Fibroblast of skin of right quadriceps (primary cell): ENCODE measurements at places on chromosomes 2 and 18.

DNA sequence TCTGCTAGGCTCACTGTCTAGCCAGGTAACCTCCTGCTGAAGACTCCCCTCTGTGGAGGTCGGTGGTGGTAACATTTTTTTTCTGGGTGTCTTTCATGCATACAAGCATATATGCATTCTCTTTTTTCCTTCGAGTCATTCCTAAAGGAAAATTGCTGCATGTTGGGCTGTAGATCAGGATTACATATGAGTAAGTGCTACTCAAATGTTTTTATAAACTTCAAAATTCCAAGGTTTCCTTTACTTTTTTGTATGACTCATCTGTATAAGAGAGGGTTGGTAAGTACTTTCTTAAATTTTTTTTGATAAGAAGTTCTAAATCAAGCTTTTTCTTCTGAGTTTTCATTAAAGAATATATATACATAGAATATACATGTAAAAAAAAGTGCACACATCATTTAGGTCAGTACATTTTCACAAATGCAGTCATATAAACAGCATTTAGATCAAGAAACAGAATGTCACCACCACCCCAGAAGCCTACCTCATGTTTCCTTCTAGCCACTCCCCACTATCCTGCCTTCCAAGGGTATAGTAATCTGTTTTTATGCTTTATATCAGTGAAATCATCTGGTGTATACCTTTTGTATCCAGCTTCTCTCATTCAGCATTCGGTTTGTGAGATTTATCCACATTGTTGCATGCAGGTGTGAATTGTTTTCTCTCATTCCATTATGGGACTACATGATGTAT, 128.0 kb upstream of the MAP3K20 start:
- peak; percentile 60 for DNase-seq

DNA sequence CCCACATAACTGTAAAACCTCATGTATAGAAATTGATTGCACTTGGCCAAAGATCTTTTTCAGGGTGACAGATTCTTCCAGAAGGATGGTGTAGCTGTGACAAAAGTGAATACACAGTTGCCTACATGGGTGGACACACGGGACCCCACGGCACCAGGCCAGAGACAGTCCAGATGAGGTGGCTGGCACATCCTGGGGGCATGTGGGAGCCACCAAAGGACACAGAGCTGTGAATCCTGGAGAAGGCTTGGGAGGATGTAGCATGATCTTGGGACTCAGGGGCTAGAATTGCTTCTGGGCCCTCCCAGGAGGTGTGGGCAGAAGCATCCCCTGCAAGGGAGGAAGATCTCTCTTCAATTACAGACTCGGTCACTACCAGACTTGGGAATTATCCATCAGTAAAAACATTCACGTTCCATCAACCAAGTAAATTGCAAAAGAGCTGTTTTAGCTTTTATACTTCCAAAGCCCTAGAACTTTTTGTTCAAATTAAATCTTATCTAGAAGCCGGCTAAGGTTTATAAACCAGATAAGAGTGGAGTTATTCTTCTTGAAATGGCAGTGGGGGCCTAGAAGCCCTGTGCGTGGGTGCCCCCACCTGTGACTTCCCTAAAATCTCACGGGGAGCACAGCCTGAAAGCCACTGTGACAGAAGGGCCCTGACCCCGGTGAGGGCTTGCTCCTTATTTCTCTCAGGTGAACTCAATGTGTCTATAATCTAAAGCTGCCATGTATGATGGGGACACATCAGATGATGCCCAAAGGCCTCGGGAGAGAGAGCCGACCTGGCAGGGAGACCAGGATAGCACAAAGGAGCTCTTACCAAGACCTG, 81.7 kb downstream of the SEPTIN10 start:
- no peak for DNase-seq

- DNase-seq = peak; percentile 41
These were observed 45.8 kb upstream of the ID2 start for GRCh38 chr2:8636041-8636491.

- DNase-seq = no peak
These were observed 14.4 kb upstream of the SNED1 start for GRCh38 chr2:240983996-240984498.

DNA sequence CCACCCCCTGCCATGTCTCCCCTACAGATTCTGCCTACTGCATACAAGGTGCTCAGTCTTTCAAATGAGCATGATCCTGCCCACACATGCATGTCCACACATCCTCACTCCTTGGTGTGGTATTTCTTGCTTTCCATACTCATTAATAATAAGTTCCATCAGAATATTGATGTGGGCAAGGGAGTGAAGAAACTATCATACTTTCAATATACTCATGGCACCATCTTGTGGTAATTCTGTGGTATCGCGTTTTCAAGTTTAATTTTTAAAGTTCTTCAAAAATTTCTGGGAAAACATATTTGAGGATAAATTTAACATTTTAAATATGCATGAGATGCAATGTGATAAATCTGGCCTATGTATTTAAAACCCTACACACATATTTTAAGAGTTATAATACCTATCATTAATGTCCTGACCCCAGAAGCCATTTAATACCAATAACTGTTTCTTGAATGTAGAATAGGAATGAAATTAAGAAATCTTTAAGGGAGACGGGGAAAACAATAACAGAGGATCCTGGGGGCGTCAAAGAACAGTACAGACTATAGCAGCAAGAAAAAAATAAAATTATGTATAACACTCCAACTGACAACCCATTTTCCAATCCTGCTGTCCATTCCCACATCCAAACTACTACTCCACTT, 110.1 kb downstream of the ZNF385B start:
- DNase-seq = peak; percentile 26

- peak; percentile 86 for DNase-seq
These were observed 272.8 kb upstream of the MMADHC start for GRCh38 chr2:149860276-149860921.

DNA sequence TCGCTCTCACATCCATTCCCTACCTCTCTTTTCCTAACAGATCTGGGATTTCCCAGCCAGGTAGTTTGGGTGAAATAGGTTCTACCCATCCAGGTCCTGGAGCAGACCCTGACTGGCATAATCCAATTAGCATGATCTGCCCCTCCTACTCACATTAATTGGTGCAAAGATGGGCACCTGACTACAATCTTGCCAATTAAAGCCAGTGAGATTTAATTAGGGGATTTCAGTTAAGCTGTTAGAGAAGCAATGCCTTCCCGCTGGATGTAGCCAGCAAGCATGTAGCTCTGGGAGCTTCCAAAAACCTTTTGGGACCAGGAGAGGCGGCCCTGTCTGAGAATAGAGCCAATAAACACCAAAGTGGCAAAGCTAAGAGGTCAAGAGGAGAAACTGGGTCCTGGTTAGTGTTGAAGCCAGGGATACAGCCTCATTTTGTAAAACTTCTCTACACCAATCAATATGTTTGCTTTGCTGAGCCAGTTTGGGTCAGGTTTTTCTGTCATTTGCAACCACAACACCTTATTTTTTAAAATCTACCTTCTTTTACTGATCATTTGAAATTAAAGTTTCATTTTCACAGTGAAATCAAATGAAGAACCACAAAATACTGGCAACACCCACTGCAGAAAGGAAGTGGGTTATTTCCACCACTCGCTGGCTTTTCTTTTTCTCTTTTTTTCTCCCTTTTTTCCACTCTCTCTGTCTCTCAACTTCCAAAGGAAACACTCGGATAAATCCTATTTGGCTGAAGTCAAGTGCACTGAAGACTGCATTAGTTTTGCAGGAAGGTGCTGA, 3.2 kb upstream of the TTC39C start:
- no peak for DNase-seq

DNA sequence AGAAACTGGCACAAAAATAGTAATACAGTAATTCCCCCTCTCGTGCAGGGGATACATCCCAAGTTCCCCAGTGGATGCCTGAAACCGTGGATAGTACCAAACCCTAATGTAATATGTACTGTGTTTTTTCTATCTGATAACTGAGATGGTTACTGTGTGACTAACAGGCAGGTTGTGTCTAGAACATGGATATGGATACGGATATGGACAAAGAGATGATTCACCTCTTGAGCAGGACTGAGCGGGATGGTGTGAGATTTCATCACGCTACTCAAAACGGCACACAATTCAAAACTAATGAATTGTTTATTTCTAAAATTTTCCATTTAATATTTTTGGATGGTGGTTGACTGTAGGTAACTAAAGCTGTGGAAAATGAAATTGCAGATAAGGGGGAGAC, 3.4 kb downstream of the MBD1 start:
- DNase-seq = no peak

DNA sequence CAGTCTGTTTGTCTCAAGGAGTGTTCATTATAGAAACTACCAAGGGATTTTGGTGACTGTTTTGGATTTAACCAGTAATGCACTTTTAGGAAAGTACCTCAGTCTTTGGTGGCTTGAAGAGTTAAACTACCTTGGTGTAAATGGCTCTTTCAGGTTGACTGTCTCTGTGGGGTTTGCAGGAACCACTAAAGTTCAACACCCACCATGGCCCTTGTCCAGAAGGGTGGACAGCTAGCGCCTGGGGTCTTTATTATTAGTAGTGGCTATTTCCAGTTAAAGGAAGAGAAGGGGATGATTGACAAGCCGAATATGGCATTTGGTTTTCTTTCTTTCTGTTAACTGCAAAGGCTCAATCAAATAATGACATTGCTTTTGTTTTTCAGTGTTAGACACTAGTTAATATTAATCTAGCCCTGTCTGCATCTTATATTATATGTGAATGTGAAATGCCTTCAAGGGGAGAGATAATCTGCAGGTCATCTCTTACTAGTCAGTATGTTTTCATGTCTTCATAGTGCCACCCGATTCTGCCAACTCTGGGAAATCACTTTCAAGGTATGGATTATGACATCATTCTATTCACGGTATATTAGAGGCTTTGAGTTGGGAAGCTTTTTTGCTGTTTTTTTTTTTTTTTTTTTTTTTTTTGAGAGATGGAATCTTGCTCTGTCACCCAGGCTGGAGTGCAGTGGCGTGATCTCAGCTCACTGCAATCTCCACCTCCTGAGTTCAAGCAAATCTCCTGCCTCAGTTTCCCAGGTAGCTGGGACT, 56.4 kb downstream of the MAP4K4 start:
- no peak for DNase-seq

DNA sequence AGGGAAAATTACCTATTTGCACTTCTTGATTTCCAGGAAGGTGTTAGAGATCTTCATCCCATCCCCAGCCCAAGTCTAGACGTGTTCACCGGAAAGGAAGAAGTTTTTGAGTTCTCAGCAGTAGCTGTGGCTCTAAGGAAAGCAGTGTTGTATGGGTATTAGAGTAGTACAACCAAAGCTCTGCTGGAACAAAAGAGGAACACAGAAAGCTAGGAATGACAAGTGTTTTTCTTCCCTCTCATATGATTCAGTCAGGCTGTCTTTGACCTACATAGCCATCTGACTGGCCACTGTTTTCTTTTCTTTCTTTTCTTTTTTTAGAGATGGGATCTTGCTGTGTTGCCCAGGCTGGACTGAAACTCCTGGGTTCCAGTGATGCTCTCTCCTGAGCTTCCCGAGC, 82.7 kb upstream of the SLC39A10 start:
- no peak for DNase-seq

DNA sequence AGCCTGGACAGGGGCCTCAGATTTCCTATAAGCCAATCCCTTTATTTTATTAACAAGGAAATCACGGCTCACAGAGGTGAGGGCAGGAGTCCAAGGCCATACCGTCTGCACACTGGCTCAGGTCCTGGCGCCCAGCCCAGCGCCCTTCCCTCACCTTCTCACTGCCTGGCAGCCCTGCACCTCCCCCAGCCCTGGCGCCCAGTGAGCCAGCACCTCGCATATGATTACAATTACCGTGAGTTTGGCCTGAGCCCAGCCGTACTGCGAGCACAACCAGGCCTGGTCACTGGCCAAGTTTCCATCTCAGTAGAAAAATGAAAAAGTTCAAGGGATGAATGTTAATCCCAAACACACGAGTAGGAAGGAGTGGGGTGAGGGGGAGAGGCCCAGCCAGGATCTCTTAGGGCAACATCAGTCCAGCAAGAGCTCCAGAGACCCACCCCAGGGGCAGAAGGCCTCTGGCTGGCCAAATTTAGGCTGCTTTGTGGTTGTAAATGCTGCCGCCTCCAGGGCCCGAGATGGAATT, 68.4 kb downstream of the MCFD2 start:
- peak; percentile 98 for DNase-seq

DNA sequence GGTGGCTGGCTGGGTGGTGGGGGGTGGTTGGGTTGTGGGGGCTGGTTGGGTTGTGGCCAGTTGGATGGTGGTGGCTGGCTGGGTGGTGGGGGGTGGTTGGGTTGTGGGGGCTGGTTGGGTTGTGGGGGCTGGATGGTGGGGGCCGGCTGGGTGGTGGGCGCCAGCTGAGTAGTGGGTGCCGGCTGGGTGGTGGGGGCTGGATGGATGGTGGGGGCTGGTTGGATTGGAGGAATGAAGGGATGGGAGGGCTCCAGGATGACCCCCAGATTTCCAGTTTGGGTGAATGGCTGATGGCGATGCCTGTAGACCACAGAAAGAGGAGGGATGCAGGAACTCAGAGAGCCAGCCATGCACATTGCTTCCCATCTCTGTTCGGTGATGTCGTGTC, 26.8 kb upstream of the GPR17 start:
- no peak for DNase-seq

GRCh38 chr18:70132999-70133398, 72.5 kb downstream of the RTTN start:
- DNase-seq = peak; percentile 91

DNA sequence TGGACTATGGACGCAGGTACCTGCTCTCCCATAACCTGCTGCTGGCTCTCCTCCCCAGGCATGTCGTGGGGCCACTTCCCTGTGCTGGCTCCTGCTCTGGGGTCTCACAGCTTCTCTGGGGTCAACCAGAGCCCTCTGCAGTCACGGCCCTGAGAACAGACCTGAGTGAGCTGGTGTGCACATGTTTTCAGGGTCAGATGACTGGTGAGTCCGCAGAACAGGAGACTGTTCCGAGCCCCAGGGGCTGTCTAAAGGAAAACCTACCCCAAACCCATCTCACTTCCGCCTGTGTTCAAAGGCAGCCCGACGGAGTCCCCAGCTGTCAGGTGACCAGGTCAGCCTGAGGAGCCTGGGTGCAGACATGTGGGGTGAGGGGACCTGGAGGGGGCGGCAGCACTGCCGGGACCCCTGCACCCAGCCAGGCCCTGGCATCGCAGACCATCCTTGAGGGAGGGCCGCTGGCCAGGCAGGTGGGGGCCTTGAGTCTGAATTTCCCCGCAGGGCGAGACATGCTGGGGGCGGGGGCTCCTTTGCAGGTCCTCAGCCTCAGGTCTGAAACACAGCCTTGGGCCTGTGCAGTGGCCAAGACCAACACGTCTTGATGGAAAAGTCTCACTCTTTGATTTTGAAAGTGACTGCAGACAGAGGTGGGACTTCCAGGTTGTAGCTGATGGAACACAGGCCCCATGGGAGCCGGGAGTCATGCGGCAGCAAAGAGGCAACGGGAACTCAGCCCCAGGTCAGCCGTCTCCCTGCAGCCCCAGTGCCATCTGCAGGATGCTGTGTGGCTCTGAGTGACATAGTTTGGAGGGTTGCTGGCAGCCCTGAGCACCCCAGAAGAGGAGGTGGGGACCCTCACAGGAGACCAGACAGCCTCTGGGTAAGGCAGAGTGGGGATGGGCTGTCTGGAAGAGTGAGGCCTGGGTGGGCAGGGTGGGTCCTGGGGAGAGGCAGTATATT, 65.3 kb downstream of the TWIST2 start:
- DNase-seq = no peak

- DNase-seq = peak; percentile 56
These were observed 492.4 kb downstream of the PLCL1 start for GRCh38 chr2:198296665-198297308.
